ENCODE measurements at places on chromosomes 7 and 10.

DNA sequence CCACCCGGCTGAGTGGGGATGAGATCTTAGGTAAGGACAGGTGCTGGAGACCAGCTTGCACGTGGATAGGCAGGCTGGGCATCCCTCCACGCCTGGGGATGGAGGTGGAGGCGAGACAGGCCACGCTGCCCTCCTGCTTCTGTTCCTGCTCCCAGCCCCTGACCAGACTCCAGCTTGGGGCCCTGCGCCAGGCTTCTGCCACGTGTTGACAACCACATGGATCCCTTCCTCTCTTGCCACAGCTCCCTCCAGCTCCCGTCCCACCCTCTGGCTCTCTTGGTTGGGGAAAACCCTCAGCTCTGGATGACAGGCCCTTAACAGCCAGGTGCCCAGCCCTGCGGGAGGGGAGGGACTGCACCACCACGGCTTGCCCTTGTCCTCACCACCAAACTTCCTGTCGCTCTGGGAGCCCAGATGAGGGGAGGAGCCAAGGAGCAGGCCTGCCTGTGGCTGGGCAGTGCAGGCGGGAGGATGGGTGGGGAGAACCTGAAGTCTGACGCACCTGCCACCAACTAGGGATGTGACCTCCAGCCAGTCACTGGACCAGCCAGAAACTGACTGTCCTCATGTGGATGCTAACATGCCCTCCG lies 36.0 kb downstream of the KCNH2 start:
- no peak for DNase-seq

GRCh38 chr10:63267414-63268148 lies 134.5 kb downstream of the NRBF2 start:
- peak; percentile 38 for DNase-seq

GRCh38 chr10:125684581-125684980 lies 1.6 kb upstream of the TEX36 start:
- no peak for DNase-seq

DNA sequence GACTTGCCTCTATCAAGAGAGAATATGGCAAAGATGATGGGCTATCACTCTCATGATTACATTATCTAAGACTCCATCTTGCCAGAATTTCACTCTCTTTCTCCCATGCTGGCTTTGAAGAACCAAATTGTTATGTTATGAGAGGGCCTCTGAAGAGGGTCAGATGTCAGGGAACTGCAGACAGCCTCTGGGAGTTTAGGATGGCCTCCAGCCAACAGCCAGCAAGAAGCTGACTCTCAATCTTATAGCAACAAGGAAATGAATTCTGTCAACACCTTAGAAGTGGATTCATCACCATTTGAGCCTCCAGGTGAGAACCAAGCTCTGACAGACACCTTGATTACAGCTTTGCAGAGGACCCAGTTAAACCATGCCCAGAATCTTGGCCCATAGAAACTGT lies 33.6 kb downstream of the ZNF22 start:
- DNase-seq, result no peak

- DNase-seq, result no peak
Observed at GRCh38 chr7:5422396-5423305, 983 bp downstream of the TNRC18 start.

DNA sequence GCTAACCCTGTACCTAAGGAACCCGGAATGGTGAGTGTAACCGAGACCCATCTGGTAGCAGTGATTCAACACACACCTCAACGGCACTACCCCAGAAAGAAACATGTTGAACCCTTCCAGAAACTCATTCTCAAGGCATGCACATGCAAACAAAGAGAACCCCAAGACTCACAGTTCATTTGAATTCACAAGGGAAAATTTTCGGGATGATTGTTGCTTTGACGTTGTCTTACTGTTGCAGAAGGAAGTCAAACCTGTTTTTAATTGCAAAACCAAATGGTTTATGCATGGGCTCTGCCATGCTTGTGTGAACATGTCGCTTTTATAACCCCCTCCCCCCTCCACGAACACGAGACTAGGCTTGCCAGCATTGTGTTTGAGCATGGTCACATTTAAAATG lies 539.7 kb downstream of the GATA3 start:
- DNase-seq, result peak; percentile 21

DNA sequence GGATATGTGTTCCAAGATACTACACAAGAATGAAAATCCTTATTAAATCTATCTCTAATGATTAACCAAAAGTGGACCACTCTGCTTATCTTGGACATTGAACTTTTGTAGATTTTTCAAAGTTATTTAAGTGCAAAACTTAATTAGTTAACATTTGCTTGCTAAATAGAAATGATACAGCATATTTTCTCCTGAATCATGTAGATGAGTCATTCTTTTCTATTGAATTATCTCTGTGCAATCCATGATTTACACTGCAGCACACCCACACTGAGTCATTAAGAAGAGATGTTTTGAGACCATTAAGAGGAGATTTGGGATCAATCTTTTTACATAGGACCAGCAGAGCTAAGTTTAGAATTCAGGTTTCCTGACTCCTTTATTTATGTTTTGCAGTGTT lies 6.6 kb upstream of the ABCC2 start:
- peak; percentile 91 for DNase-seq

DNA sequence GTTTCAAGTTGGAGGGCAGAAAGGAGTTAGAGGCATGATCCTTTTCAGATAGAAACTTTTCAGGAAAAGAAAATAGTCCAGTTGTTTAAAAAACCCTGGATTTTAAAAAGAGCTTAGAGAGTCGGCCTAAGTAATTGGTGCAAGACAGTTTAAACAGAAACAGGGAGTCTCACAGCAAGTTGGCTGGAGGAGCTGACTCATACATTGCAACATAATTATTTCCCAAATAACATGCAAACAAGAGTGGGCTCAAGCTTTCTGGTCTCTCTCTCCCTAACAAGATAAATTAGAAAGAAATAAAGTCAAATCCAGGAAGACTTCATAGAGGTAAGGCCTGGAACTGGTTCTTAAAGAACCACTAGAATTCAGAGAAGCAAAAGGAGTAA lies 100.3 kb upstream of the AGBL3 start:
- peak; percentile 41 for DNase-seq

DNA sequence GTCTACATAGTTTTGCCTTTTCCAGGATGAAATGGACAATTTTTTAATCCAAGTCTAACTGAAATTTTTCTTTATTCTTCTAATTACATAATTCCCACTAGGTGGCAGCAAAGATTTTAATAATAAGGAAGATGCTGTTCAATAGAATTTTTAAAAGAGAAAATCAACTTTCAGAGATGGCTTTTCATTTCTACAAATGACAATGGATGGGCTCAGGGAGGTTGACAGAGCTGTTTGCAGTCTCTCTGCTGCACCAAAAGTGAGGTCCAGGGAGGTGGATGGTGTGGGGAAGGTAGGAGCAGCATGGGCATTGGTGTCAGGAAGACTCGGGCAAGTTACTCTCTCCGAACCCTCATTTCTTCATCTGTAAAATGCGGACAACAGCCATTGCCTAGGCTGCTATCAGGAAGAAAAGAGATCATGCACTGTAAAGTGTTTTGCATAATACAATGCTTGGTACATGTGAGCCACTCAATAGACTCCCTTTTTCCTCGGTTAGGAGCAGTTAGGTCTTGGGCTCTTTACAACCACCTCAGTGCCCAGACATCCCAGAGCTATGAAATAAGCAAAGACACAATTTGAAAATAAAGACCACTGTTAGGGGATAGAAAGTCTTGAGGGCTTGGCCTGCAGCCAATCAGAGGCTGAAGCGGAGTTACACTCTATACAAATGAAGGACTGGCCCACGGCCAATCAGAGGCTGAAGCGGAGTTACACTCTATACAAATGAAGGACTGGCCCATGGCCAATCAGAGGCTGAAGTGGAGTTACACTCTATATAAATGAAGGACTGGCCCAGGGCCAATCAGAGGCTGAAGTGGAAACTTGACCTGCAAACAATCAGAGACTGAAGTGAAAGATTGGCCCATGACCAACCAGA lies 107.1 kb downstream of the ABLIM1 start:
- no peak for DNase-seq

DNA sequence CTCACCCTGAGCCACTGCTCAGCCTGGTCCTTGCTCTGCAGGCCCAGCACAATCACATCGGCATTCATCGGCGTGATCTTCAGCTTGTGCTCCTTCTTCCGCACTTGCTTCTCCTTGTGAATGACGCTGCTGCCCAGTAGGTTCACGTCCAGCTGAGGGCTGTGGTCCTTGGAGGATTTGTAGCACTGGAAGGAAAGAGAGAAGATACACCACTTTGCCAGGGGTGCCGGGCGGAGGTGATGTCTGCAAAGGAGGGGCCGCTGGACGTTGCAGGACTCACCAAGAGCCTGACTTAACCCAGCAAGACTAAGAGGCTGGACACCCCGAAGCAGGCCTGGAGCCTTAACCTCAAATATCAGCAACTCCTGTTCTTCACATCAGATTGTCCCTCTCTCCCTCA lies 74.8 kb downstream of the VWA2 start:
- no peak for DNase-seq
